ENCODE measurements at places on chromosomes 7 and 10.

DNA sequence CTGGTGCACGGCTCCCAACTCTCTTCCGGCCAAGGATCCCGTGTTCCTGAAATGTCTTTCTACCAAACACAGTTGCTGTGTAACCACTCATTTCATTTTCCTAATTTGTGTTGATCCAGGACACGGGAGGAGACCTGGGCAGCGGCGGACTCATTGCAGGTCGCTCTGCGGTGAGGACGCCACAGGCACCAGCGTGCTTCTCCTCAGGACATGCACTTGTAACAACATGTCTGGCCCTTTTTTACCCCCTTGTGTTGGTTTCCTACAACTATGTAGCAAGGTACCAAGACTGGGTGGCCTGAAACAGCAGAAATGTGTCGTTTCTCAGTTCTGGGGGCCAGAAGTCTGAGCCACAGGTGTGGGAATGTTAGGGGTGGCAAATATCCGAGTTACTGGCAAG is 18.2 kb downstream of the CALML5 start:
- peaks cover 3% of the 10 kb centered on the region for H3K27me3 ChIP-seq
- H3K4me1 ChIP-seq = no peaks in the 10 kb centered on the region
- no peak for DNase-seq
- no peak overlapping the region for H3K27ac ChIP-seq

- DNase-seq = peak; percentile 28
- H3K4me3 ChIP-seq = no peak overlapping the region
- peaks cover 29% of the 10 kb centered on the region for H3K4me1 ChIP-seq
- H3K27ac ChIP-seq = peak overlapping the region; percentile 69
- peaks cover 55% of the 10 kb centered on the region for H3K36me3 ChIP-seq
Observed at GRCh38 chr7:128322040-128322643, 21.6 kb downstream of the RBM28 start.

GRCh38 chr10:88089498-88089897 is 226.1 kb downstream of the PTEN start:
- H3K4me3 ChIP-seq = no peak overlapping the region
- H3K27ac ChIP-seq = no peak overlapping the region
- no peak for DNase-seq
- peaks cover 38% of the 10 kb centered on the region for H3K4me1 ChIP-seq
- H3K36me3 ChIP-seq = peaks cover 14% of the 10 kb centered on the region
- peaks cover 26% of the 10 kb centered on the region for H3K27me3 ChIP-seq

GRCh38 chr10:131075218-131075770 is 236.2 kb downstream of the TCERG1L start:
- H3K27me3 ChIP-seq = no peaks in the 10 kb centered on the region
- H3K4me3 ChIP-seq = no peak overlapping the region
- no peaks in the 10 kb centered on the region for H3K36me3 ChIP-seq
- no peaks in the 10 kb centered on the region for H3K4me1 ChIP-seq
- DNase-seq = no peak

- H3K4me1 ChIP-seq = no peaks in the 10 kb centered on the region
- no peaks in the 10 kb centered on the region for H3K27me3 ChIP-seq
- H3K27ac ChIP-seq = no peak overlapping the region
Observed at GRCh38 chr10:36033808-36034207, 391.7 kb upstream of the FZD8 start.

GRCh38 chr7:114865564-114865963 is 56.3 kb upstream of the MDFIC start:
- H3K36me3 ChIP-seq = no peaks in the 10 kb centered on the region
- no peaks in the 10 kb centered on the region for H3K27me3 ChIP-seq
- peak; percentile 64 for DNase-seq
- no peaks in the 10 kb centered on the region for H3K4me1 ChIP-seq
- no peak overlapping the region for H3K4me3 ChIP-seq

- no peaks in the 10 kb centered on the region for H3K27me3 ChIP-seq
- H3K4me3 ChIP-seq = no peak overlapping the region
- peaks cover 3% of the 10 kb centered on the region for H3K4me1 ChIP-seq
- DNase-seq = no peak
- H3K27ac ChIP-seq = no peak overlapping the region
Observed at GRCh38 chr10:131080571-131080970, 230.9 kb downstream of the TCERG1L start.

GRCh38 chr7:154503962-154504550 is 451.9 kb downstream of the DPP6 start:
- no peak for DNase-seq
- no peak overlapping the region for H3K27ac ChIP-seq
- H3K4me3 ChIP-seq = no peak overlapping the region
- no peaks in the 10 kb centered on the region for H3K4me1 ChIP-seq
- H3K27me3 ChIP-seq = no peaks in the 10 kb centered on the region
- no peaks in the 10 kb centered on the region for H3K36me3 ChIP-seq

DNA sequence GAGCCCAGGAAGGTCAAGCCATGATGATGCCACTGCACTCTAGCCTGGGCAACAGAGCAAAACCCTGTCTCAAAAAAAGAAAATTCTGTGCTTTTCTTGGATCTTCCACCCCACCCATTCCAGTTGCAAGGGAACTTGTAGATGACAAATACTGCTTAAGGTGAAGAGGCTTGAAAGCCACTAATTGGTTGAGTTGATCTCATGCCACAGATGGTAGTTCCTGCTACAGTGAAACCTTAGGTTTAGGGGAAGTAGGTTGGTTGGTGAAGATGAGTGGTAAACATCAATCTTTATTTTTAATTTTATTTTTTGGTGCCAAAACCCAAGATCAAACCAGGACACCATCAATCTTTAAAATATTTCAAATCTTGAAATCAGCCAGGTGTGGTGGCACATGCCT is 2.9 kb upstream of the GDI2 start:
- no peak for DNase-seq
- H3K4me3 ChIP-seq = no peak overlapping the region
- H3K27me3 ChIP-seq = no peaks in the 10 kb centered on the region
- H3K4me1 ChIP-seq = peaks cover 44% of the 10 kb centered on the region

- no peak for DNase-seq
- H3K4me3 ChIP-seq = no peak overlapping the region
- no peak overlapping the region for H3K27ac ChIP-seq
- H3K36me3 ChIP-seq = no peaks in the 10 kb centered on the region
- no peaks in the 10 kb centered on the region for H3K27me3 ChIP-seq
Observed at GRCh38 chr7:42110333-42110732, 126.7 kb downstream of the GLI3 start.

GRCh38 chr10:75358835-75359421 is 42.6 kb downstream of the ZNF503 start:
- H3K4me3 ChIP-seq = no peak overlapping the region
- H3K27ac ChIP-seq = no peak overlapping the region
- no peak for DNase-seq
- H3K36me3 ChIP-seq = no peaks in the 10 kb centered on the region
- H3K4me1 ChIP-seq = no peaks in the 10 kb centered on the region
- no peaks in the 10 kb centered on the region for H3K27me3 ChIP-seq

DNA sequence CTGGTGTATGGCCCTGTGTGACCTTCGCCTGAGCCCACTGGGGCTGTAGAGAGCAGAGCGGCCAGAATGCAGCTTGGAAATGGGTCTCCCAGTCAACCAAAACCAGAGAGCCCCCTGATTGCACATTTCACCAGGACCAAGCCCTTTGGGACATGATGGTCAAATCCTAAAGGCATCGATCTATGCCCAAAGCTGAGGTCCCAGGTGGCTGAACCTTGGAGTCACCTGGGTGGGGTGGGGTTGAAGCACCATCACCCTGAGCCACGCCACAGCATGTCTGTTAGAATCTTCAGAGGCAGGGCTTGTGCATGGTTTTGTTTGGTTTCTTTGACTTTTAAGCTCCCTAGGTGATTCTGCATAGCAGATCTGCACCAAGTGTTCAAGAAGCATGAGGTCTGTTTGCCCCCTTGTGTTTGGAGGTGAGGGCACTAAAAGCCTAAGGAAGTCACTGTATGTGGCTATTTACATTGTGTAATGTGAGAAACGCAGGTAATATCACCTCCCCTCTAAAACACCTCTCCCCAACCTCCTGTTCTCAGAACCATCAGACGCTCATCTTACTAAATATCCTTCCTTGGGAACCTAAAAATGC is 9.6 kb downstream of the PKD1L1 start:
- H3K36me3 ChIP-seq = no peaks in the 10 kb centered on the region
- no peak for DNase-seq
- no peak overlapping the region for H3K4me3 ChIP-seq

DNA sequence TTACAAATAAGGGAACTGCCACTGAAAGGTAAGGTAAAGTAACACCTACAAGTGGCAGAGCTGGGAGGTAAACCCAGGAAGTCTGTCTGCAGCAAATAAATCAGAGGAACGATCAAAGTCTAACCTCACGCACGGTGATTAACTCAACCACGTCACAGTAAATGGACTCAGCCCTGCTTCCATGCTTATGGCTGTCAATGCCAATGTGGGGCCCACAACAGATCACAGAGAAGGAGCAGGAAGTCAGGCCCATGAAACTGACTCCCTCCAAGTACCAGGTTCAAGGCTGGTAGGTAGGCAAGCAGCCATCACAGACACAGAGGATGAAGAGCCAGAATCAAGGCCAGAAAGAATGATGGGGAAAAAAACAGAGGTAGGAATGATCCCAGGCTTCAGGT is 38.0 kb upstream of the ACSL5 start:
- peaks cover 2% of the 10 kb centered on the region for H3K4me1 ChIP-seq
- DNase-seq = no peak
- H3K27ac ChIP-seq = no peak overlapping the region
- peaks cover 7% of the 10 kb centered on the region for H3K27me3 ChIP-seq
- no peaks in the 10 kb centered on the region for H3K36me3 ChIP-seq

DNA sequence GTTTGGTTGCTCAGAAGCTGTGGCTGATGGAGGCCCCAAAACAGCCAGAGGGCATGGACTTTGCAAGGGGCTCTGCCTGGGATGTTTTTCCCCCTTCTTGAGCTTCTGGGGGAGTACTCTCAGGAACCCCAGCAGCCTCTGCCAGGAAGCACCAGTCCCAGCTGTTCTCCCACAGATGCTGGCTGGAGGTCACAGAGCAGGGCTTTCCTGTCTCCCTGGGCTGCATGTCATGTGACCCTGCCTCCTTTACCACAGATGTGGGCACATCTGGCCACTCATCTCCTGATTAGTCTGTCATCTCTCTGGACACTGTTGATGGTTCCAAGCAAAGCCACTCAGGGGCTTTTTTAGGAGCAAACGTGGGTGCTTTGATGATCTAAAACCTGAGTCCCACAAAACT is 136.7 kb downstream of the NEURL1 start:
- H3K4me1 ChIP-seq = peaks cover 10% of the 10 kb centered on the region
- H3K36me3 ChIP-seq = no peaks in the 10 kb centered on the region
- no peak for DNase-seq
- H3K4me3 ChIP-seq = no peak overlapping the region

DNA sequence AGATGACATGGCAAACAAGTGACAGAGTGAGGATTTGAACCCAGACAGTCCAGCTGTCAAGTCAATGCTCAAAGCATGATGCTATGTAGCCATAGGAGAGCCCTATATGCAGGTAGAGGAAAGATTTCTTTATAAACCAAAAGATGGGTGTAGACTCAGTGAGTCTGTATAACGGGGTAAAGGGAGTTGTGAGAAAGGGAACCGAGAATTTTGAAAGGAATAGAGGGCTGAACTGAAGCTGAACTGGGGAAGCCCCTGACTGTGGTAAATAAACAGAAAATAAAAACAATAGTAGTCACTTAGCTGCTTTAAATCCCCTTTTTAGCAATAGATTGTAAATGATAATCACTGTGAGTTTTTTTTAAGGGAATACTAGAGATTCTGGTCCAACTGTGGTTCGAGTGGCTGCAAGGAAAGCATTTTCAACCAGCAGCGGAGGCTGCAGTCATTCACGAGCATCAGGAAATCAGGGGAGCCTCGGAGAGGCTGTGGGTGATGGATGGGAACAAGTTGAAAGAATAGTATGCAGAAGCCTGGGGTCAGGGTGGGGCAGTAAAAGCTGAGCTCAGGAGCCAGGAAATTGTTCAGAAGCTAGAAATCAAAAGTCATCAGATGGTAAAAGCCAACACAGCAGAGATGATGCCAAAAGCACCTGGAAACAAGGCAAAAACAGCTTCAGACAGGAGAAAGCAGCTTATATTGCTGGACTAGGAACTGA is 393.5 kb downstream of the GFRA1 start:
- no peaks in the 10 kb centered on the region for H3K27me3 ChIP-seq
- no peaks in the 10 kb centered on the region for H3K4me1 ChIP-seq
- DNase-seq = no peak
- H3K36me3 ChIP-seq = no peaks in the 10 kb centered on the region

GRCh38 chr7:102912742-102913141 is at the start of gene LRRC17:
TSS of gene LRRC17 (plus strand) at chr7:102913000. CDS start at chr7:102933914, 20,914 bp downstream.
- H3K4me3 ChIP-seq = no peak within 1 kb of the TSS
- no peaks in the 10 kb centered on the region for H3K4me1 ChIP-seq
- H3K27ac ChIP-seq = no peak within 1 kb of the TSS
- H3K36me3 ChIP-seq = no peaks in the 10 kb centered on the region
- peaks cover 2% of the 10 kb centered on the region for H3K27me3 ChIP-seq

- no peak overlapping the region for H3K4me3 ChIP-seq
- no peaks in the 10 kb centered on the region for H3K4me1 ChIP-seq
- DNase-seq = no peak
- no peak overlapping the region for H3K27ac ChIP-seq
- H3K36me3 ChIP-seq = no peaks in the 10 kb centered on the region
- H3K27me3 ChIP-seq = no peaks in the 10 kb centered on the region
Observed at GRCh38 chr10:24097751-24098207, 111.2 kb upstream of the KIAA1217 start.

DNA sequence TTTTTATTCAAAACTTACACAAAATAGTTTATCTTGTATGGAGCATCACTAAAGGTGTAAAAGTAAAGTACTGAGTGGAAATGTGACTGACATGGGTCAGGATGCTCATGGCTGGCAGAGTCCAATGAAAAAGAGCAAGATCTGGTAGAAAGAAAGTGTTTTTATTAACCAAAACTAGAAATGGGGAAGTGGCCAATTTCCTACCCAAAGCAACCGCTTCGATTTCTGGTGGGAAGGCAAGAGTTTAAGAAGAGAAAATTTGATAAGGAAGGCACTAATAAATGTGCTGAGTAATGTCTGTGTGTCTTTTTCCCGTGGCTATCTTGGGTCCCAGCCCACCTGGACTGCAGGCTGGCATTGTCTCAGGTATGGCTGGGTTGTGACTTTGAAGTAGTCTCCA is 277.7 kb downstream of the ANKRD7 start:
- no peak overlapping the region for H3K4me3 ChIP-seq
- H3K27ac ChIP-seq = no peak overlapping the region
- no peaks in the 10 kb centered on the region for H3K36me3 ChIP-seq
- DNase-seq = no peak
- no peaks in the 10 kb centered on the region for H3K4me1 ChIP-seq
- H3K27me3 ChIP-seq = no peaks in the 10 kb centered on the region

DNA sequence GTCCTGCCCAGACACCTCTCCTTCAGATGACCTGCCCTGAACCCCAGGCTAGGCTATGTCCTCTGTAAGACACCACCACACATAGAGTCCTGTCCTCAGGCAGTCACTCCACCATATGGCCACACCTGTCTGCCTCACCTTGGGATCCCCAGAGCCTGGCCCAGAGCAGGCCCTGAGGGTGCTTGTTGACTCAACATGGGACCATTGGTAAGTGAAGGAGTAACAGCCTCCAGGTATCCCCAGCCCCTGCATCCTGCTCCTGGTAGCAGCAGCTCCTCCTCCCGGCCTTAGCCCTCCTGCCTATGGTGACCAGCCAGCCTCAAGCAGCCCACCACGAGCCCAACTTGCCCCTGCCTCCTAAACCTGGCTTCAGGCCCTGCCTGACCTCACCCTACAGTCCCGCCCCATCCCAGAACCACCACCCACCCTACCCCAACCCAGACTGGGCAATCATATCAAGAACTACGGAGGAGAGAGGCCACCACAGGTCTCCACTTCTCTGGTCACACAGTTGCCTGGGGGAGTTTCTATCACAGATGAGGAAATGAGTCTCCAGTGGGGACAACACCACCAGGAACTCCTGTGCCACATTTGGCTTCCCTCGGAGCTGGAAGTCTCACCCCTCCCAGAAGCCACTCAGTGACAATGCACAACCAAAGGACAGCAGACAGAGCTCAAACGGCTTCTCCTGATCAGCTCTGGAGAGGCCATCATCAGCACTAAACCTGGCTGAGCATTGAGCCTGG is 136.6 kb downstream of the GRID1 start:
- H3K27ac ChIP-seq = no peak overlapping the region
- no peaks in the 10 kb centered on the region for H3K4me1 ChIP-seq
- no peak overlapping the region for H3K4me3 ChIP-seq

Data from activated CD4-positive, alpha-beta memory T cell treated with anti-CD3 and anti-CD28 coated beads, Interleukin-2, amount 10 ng/mL, durations not matched to agents 7 days and 5 days (primary cell).